ENCODE measurements at places on chromosomes 16 and 17. TPM values are rescaled to one million over a fixed set of nuclear protein-coding genes. Genes with fewer than 3 reads are reported as not detected.

The KCNH4 gene
- not detected for total RNA-seq

The TUBB3 gene
- total RNA-seq = 185 TPM

The TLCD1 gene
- total RNA-seq = 9.6 TPM

The OTOP2 gene
- not detected for total RNA-seq

The SCNN1G gene
- not detected for total RNA-seq

The KRT33B gene
- 1.8 TPM for total RNA-seq

The C17orf78 gene
- total RNA-seq = not detected

The ARRB2 gene
- 7.3 TPM for total RNA-seq

The NACA2 gene
- total RNA-seq = not detected

The IL34 gene
- not detected for total RNA-seq

The TEKT5 gene
- total RNA-seq = not detected

The KRT15 gene
- total RNA-seq = 7.9 TPM

- DNase-seq = peak; percentile 8
These were observed 51.3 kb upstream of the TMC5 start for GRCh38 chr16:19366391-19366790.

DNA sequence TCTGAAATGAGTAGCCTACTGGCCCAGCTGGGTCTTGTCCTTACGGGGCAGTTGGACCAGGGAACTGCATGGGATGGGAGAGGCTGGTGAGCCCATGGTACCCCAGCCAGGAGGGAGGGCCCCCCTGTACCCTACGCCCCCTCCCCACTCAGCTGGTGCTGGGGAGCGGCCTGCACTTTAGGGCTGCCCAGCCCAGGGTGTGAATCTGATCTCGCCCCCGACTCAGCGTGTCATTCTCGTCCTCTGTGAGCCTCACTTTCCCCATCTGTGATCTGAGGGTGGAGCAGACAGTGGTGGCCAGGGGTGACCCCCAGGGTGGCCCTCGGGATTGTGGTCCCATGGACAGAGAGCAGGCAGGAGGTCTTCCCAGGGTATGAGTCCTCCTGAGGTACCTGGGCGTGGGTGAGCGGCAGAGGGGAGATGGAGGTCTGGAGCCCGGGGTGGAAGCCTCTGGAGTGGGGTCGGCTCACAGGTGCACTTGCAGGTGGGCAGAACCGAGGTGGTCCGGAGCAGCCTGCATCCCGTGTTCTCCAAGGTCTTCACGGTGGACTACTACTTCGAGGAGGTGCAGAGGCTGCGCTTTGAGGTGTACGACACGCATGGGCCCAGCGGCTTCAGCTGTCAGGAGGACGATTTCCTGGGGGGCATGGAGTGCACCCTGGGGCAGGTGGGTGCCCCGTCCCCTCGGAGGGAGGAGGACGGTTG is 1.6 kb downstream of the CPNE7 start:
- no peak for DNase-seq

DNA sequence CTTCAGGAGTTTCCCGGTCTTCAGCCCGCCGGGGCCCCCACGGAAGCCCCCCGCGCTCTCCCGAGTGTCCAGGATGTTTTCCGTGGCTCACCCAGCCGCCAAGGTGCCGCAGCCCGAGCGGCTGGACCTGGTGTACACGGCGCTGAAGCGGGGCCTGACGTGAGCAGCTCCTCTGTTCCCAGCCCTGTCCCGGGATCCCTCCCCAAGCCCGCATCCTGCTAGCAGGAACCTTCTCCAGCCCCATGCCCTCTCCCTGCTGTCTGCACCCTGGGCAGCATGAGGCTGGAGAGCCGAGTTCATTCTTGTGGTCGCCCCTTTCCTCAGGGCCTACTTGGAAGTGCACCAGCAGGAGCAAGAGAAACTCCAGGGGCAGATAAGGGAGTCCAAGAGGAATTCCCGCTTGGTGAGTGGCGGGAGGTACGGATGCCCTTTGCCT is 10.1 kb downstream of the RIPOR1 start:
- DNase-seq = no peak

GRCh38 chr17:12789075-12789480 is 220 bp upstream of the ARHGAP44 start:
- DNase-seq = no peak

- DNase-seq = peak; percentile 63
These were observed at the start of gene FAM83G for GRCh38 chr17:19004421-19005136. TSS of gene FAM83G (minus strand) at chr17:19004764. CDS start at chr17:19004041, 723 bp downstream.

GRCh38 chr17:4514206-4514605 is 15.5 kb downstream of the SPNS2 start:
- no peak for DNase-seq

GRCh38 chr17:73960469-73960868 is 243.0 kb upstream of the RPL38 start:
- no peak for DNase-seq

DNA sequence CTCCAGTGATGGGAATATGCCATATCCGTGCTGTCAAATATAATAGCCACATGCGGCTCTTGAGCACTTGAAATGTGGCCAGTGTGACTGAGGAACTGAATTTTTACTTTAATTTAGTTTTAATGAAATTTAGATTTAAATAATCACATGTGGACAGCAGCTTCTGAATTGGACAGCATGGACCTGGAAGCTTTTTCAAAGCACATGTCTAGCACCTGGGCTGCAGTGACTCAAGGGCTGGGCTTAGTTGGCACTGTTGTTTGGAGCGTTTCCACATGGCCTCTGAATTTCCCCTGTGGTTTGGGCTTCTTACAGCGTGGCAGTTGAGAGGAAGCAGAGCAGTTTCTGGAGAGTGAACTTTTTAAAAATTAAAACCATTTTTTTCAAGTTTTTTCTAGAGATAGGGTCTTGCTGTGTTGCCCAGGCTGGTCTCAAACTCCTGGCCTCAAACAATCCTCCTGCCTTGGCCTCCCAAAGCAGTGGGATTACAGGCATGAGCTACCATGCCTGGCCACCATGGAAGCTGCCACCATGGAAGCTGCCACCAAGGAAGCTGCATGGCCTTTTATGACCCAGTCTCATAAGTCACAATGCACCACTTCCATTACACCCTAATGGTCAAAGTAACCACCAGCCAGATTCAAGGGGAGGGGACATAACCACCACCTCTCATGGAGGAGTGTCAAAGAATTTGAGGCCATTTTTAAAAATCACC is 6.7 kb upstream of the TOB1 start:
- peak; percentile 16 for DNase-seq

- no peak for DNase-seq
These were observed 45.9 kb downstream of the RAI1 start for GRCh38 chr17:17727111-17727659.

DNA sequence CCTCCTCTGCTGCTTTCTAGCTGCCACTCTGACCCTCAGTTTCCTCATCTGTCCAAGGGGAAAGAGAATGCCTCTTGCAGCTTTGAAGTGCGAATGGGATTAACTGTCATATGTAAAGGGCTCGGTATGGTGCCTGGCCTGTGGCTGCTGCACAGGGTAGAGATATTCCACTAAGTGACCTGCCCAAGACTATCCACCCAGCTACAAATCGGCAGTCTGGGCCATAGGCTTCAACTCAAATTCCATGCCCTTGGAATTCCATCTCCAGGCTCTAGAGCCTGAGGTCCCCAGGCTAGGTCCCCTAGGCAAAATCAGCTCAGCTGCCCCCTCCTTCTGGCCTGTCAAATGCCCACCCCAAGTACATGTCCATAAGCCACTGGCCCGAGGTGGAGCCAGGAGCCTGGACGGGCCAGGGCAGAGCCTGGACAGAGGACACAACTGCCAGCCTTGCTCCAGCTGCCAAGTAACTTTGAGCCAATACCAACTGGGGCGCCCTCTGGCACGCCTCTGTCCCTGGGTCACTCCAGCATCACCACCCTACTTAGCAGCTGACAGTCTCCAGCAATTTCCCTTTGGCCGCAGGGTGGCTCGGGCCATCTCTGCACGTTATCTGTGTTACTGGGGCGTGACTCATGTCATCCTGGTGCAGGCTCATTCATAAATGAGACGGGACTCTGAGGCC is 57.2 kb downstream of the SDK2 start:
- no peak for DNase-seq

DNA sequence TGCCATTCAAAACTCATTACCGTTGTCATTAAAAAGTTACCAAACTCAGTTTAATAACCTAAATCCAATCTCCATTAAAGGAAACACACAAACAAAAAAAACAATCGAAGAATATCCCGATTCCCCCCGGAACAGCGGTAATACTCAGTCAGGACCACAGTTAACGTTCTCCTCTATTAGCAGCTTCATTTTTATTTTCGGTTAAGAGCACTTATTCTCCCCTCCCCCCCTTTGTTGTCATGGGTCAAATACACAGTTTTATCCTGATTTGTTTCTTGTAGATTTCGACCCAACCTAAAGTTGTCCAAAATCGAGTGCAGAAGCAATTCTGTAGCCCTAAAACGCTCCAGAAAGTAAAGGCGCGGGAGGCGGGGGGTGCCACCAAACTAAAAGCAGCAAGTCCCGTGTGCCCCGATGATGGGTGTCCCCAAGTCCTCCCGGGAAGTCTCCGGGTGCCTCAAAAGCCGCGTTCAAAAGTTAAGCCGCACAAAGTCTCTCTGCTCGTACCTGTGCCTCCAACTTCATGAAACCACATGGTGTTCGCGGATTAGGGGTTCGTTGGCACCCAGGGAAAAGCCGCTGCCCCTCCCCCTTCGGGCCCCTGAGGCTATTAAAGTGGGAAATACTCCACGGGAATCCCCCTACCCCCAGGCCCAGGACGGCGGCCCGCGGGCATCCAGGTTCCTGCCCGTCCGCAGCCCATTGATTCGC is 996 bp downstream of the SUMO2 start:
- DNase-seq = no peak

GRCh38 chr16:58415003-58415402 is 22.7 kb downstream of the GINS3 start:
- DNase-seq = no peak

- DNase-seq = no peak
These were observed 5.6 kb downstream of the CASKIN2 start for GRCh38 chr17:75509528-75510258.

DNA sequence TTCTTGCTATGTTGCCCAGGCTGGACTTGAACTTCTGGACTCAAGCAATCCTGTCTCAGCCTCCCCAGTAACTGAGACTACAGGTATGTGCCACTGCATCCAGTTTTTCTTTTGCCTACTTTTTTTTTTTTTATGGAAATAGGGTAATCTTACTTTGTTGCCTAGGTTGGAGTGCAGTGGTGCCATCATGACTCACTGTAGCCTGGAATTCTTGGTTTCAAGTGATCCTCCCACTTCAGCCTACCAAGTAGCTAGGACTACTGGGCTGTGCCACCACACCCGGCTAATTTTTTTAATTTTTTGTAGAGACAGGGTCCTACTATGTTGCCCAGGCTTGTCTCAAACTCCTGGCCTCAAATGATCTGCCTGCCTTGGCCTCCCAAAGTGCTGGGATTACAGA is 10.0 kb downstream of the LRRC36 start:
- no peak for DNase-seq

- DNase-seq = no peak
These were observed 952.6 kb upstream of the SOX9 start for GRCh38 chr17:71168053-71168741.

GRCh38 chr17:29177871-29178749 is 2.1 kb downstream of the MYO18A start:
- DNase-seq = no peak

DNA sequence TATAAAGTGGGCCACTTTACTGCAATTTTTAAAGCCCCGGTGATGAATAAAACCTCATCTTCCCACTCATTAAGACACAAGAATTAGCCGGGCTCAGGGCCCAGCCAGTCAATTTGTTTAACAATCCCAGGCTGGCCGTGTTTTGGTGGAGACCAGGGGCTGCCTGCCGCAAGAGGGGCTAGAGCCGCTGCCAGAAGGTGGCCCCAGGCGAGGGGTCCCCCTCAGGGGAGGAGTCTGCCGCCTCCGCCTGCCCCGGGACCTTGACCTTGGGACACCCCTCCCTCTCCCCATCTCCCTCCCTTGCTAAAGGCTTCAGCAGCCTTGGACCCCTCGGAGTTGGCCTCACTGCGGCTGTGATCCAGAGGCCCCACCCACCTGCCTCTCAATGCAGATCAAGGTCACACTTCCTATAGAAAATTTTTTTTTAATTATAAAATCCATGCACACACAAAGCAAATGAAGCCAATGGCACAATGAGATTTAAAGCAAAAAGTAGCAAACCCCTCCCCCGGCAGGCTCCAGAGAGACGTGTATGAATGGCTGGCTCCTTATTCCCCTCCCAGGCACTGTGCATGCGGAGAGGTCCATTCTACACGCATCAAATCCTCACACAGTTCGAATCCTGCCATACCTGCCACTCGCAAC is 23.0 kb upstream of the SLC38A10 start:
- no peak for DNase-seq

- DNase-seq = no peak
These were observed 5.1 kb upstream of the SLC7A6 start for GRCh38 chr16:68259007-68259825.

- no peak for DNase-seq
These were observed 8.1 kb upstream of the TNFRSF13B start for GRCh38 chr17:16980061-16980460.

GRCh38 chr17:36104701-36105181 is 1.1 kb downstream of the CCL4 start:
- no peak for DNase-seq

DNA sequence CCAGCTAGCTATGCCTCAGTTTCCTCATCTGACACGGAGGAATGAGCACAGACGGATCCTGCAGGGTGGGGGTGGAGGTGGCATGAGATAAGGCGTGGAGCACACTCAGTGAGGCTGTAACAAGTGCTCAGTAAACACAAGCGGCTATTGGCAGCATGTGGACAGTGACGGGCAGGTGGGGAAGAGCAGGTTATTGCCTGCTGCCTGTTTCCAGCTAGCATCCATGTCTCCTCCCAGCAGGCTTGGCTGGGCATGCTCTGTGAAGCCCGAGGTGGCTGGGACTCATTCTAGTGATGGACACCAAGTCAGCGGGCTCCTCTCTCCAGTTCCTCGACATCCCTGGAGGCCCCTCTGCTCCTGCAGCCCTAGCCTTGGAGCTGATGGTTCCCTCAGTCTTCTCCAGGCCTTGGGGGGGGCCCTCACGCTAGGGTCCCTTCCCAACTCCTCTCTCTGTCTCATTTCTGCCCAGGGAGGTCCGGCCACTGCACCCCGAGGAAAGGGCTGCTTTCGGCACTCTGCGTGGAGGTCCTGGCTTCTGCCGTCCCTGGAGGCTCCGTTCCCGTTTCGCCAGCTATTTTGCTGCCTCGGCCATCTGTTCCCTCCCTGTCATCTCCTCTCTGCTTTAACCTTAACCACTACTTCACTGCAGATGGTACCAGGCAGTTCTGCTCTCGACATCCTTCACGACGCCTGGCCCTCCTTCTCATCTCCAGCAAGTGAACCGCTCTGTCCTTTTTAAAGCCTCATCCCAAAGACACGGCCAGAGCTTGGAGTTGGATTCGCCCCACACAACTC is 6.2 kb downstream of the RTN4RL1 start:
- DNase-seq = no peak

GRCh38 chr17:33152783-33153182 is 140.3 kb downstream of the ASIC2 start:
- no peak for DNase-seq
